ENCODE measurements at places on chromosomes 16 and 17.

- DNase-seq, result no peak
These were observed 7.0 kb upstream of the TMIGD1 start for GRCh38 chr17:30340801-30341356.

GRCh38 chr17:64055183-64056142 is 35.0 kb upstream of the ICAM2 start:
- no peak for DNase-seq

- DNase-seq, result no peak
These were observed 26.0 kb downstream of the PLD6 start for GRCh38 chr17:17180141-17180603.

- no peak for DNase-seq
These were observed 25.9 kb downstream of the OGFOD1 start for GRCh38 chr16:56477096-56477878.

DNA sequence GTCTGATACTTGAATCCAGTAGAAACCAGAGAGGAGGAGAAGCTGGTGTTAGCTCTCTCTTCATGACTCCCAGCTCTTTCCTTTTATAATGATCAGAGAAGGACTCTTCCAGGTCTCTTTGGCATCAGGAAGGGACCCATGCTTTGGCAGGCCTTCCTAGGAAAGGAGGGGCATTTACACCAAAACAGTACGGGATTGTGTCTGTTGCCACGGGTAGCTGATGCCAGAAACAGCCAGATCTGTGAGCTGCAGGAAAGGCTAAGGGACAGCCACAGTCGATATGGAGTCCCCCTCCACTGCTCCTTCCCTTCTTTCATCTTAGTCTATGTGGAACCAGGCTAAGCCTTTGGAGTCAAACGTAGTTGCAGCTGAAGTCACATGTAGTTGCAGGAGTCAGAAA is 9.3 kb downstream of the CEP295NL start:
- no peak for DNase-seq

DNA sequence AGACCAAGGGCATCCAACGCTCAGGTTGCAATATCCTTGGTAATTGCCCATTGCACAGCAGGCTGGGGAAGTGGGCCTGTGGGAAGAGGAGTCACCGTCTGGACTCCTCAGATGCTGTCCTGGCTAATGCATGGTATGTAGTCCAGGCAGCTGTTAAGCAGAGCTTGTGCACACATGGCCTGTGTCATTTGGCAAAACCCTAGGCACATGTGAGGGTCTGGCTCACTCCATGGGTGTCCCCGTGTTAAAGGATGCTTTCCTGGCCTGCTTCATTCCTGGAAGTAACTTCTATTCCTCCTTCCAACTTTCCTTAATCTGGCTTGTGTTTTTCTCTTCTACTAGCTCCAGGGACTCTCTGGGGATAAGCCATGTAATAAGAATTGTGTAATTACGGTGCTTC is 378.0 kb upstream of the CA10 start:
- no peak for DNase-seq

- DNase-seq, result no peak
These were observed 169.8 kb downstream of the PITPNC1 start for GRCh38 chr17:67546578-67547527.

- DNase-seq, result no peak
These were observed 199.3 kb downstream of the NTN1 start for GRCh38 chr17:9220398-9221146.

DNA sequence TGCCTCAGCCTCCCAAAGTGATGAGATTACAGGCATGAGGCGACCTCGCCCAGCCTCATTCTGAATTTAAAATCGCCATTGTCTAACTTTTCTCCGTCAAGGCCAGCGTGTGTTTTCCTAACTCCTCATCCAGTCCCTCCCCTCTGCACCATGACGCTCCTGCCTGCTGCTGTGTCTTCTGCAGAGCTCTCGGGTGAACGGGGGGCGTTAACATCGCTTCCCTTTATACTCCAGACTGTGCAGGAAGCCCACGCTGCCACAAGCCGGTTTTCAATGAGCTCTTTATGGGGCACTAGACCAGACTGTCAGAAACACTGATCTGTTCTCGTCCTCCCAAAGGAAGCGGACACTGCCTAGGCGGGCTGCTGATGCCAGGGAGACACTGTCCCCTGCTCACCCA is 13.2 kb downstream of the AANAT start:
- DNase-seq, result no peak

- no peak for DNase-seq
These were observed 46.1 kb downstream of the ABCA8 start for GRCh38 chr17:68909066-68909465.

DNA sequence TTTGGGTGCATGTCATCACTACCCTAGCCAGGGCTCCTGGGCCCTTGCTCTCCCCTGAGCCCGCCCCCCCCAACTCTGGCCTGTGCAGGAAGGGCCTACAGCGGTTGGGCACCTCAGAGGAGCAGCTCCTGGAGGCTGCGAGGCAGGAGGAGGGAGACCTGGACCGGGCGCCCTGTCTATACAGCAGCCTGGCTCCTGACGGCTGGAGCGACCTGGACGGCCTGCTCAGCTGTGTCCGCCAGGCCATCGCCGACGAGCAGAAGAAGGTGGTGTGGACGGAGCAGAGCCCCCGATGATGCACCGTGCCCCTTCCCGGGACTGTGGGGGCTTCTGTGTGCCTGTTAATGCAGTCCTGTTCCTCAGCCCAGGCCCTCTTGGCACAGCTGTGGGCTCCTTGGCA is 12.1 kb downstream of the SGSH start:
- DNase-seq, result no peak

GRCh38 chr16:87458424-87458915 is 34.4 kb downstream of the ZCCHC14 start:
- no peak for DNase-seq

GRCh38 chr16:19697756-19698318 is 20.2 kb downstream of the KNOP1 start:
- no peak for DNase-seq
